Activated T-cell treated with anti-CD3 and anti-CD28 coated beads, Interleukin-2, amount 50 U/mL, for 72 hours (primary cell): ENCODE measurements at places on chromosomes 2 and 18.

DNA sequence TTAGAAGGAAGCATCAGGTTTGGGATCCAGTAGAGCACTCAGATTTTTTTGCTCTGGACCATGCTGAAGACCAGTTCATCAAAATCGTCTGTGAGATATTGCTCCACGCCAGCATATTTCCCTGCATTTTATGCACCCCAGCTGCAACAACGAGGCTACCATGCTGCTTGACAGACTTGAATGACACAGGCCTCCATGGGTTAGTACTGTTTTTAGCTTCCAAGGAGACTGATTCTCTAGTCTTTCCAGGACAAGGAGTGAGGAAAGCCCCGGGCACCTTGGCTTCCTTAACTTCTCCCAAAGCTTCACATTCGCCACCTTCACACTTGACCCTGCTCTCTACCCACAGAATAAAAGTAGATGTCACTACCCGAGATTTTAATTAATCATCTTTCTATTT lies 17.5 kb downstream of the BOD1L2 start:
- no peak overlapping the region for H3K4me3 ChIP-seq
- no peak overlapping the region for H3K27ac ChIP-seq
- DNase-seq, result no peak

DNA sequence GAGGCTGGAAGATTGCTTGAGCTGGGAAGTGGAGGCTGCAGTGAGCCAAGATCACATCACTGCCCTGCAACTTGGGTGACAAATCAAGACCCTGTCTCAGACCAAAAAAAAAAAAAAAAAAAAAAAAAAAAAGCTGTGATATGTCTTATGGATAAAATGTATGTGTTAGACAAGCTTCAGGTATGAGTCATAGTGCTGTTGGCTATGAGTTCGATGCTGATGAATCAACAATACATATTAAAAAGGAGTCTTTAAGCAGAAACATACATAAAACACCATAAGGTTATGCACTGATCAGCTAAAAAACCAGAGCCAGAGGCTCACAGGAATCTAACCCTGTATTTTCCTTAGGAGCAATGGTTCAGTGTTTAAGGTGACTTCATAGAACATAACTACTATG lies 332.3 kb downstream of the NCKAP5 start:
- no peak overlapping the region for H3K27ac ChIP-seq
- H3K4me3 ChIP-seq, result no peak overlapping the region
- H3K4me1 ChIP-seq, result no peaks in the 10 kb centered on the region
- no peaks in the 10 kb centered on the region for H3K27me3 ChIP-seq

- H3K4me3 ChIP-seq, result no peak overlapping the region
- no peaks in the 10 kb centered on the region for H3K27me3 ChIP-seq
- peaks cover 8% of the 10 kb centered on the region for H3K36me3 ChIP-seq
- no peak overlapping the region for H3K27ac ChIP-seq
- DNase-seq, result no peak
Observed at GRCh38 chr2:102027036-102027980, 35.5 kb downstream of the IL1R2 start.

DNA sequence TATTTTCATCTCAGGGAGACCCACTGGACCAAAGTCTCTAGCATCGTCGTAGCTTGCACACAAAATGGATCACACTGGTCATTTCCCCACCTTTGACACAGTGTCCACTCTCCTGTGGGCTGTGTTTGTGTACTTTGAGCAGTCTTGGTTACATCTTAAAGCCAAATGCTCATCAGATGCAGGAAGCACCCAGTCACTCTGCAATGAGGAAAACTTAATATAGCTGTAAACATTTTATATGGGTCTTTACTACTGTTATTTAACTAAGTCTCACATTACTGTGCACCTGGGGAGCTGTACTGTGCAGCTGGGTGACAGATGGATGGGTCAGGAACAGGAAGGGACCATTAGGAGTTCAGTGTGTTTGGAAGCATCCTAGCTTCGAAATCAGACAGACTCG lies 109.0 kb upstream of the CXCR4 start:
- no peak for DNase-seq
- no peak overlapping the region for H3K27ac ChIP-seq
- H3K4me1 ChIP-seq, result peaks cover 10% of the 10 kb centered on the region
- H3K27me3 ChIP-seq, result peaks cover 10% of the 10 kb centered on the region
- H3K36me3 ChIP-seq, result peaks cover 3% of the 10 kb centered on the region
- no peak overlapping the region for H3K4me3 ChIP-seq

DNA sequence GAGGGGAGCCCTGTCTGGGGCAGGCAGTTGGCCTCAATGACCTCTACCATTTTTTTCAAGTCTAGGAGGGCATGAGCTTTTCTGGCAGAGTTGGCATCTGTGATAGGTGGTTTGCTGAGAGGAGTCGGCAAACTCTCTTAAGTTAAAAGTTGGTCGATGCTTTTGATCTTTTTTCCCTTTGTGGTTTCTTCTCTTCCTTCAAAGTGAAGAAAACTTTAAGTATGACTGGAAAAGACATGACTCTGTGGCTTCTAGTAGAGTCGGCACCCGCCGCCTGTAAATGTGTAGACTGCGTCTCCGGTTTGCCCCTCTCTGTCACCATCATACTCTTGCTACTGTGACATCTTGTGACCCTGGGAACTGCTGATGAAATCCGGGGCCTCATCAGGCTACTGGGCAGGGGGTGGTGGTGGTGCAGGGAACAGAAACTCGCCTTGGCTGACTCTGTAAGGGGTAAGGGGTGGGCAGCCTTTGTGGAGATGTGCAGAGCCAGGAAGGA lies 21.1 kb downstream of the INPP5D start:
- H3K27me3 ChIP-seq, result no peaks in the 10 kb centered on the region
- peaks cover 31% of the 10 kb centered on the region for H3K36me3 ChIP-seq
- H3K4me3 ChIP-seq, result peak overlapping the region; percentile 84
- peak overlapping the region; percentile 76 for H3K27ac ChIP-seq
- peak; percentile 74 for DNase-seq

GRCh38 chr2:197450465-197450864 lies 2.9 kb upstream of the COQ10B start:
- no peaks in the 10 kb centered on the region for H3K27me3 ChIP-seq
- no peak overlapping the region for H3K4me3 ChIP-seq
- H3K27ac ChIP-seq, result no peak overlapping the region
- peaks cover 29% of the 10 kb centered on the region for H3K4me1 ChIP-seq
- H3K36me3 ChIP-seq, result peaks cover 7% of the 10 kb centered on the region

DNA sequence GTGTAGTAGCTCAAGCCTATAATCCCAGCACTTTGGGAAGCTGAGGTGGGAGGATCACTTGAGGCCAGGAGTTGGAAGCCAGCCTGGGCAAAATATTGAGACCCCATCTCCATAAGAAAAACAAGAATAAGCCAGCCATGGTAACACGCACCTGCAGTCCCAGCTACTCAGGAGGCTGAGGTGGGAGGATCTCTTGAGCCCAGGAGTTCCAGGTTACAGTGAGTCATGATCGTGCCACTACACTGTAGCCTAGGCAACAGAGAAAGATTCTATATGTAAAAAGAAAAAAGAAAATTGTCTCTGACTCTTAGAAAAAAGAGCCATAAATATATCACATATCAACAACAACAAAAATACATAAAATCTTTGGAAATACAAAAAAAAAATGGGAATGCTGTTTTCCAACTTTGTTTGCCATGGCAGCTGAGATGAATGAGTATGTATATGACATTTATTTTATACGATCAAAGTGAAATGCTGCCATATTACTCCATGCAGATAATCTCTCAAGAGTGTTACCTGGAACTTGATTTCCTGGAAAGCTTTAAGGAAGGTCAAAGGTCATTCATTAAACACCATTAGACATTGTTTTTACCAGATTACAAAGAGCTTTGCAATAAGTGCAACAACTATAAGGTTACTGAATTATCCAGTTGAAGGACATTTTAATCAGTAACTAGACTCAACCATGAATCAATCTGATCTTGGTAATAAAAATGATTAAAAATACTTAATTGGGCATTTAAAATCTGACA lies 19.7 kb upstream of the DAPL1 start:
- no peak overlapping the region for H3K4me3 ChIP-seq
- H3K4me1 ChIP-seq, result no peaks in the 10 kb centered on the region
- no peak for DNase-seq
- no peaks in the 10 kb centered on the region for H3K27me3 ChIP-seq

DNA sequence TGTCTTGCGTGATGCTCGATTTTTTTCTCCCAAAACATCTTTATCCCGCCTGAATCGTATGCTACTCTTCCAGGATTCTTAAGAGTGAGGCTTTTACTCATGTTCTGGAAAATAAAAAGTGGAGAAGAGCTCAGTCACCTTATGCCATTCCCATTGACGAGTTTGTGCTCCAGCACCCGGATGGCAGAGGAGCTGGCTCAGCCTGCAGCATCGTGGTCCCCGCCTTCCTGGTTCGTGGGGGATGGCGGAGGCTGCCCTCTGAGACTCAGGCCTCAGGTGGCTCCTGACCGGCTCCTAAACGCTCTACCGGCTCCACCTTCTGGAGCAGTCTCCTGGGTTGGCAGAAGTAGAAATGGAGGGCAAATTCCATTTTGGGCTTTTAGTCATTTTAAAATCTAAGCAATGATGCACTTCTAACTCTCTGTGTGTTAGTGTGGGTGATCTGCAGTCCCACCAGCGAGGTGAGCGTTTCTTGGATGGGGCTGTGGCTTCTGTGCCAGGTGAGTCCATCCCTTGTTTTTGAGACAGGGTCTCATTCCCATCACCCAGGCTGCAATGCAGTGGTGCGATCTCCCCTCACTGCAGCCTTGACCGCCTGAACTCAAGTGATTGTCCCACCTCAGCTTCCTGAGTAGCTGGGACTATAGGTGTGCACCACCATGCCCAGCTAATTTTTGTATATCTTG lies 27.8 kb downstream of the RTP5 start:
- no peaks in the 10 kb centered on the region for H3K27me3 ChIP-seq
- H3K27ac ChIP-seq, result peak overlapping the region; percentile 89
